ENCODE measurements at places on chromosomes 1 and 21.
A peak's percentile ranks its signal among the peaks of the same experiment; 100 is the strongest.

GRCh38 chr21:37514038-37514667, 147.6 kb downstream of the DYRK1A start:
- no peak for DNase-seq

DNA sequence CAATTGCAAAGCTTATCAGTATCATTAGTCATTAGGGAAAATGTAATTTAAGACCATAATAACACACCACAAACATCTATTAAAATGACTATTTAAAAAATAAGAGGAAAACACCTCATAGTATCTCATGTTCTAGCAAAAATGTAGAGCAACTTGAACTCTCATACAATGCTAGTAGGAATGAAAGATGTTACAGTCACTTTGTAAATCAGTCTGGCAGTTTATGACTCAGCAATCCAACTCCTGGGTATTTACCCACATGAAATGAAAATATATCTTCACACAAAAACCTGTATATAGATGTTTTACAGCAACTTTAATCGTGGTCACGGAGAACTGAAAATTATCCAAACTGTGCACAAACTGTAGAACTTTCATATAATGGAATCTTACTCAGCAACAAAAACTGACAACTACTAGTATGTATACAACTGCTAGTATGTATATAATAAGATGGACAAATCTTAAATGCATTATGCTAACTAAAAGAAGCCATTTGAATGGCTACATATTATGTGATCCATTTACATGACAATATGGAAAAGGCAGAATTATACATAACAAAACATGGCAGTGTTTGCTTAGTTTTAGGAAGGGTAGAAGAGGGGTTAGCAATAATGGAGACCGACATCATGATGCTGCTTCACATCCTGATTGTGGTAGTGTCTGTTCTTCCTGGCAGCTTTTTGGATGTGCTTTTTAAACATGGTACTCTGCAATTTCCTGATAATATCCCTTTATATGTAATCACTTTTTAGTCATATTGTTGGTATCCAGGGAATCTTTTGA, 267.0 kb downstream of the KCTD3 start:
- DNase-seq = no peak

- no peak for DNase-seq
Observed at GRCh38 chr1:48649880-48650279, 126.8 kb downstream of the BEND5 start.

GRCh38 chr1:22555371-22555656, 8.0 kb upstream of the EPHA8 start:
- DNase-seq = no peak

DNA sequence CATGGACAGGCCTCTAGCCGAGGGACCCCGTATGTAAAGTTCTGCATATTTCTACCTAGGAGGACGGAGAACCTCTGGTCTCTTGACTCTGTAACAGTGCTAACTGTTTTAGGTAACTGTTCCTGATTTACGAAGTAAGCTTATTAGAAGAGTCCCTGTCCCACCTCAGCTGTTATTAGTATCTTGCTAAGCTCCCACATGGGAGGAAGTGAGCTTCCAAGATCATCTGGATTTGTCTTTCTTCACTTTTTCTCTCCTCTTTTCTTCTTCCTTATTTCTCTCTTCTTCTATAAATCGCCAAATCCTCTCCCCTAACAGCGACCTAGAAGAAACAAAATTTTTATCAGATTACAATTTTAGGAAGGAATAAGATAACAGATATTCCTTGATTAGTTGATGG, 4.4 kb downstream of the CD53 start:
- no peak for DNase-seq

DNA sequence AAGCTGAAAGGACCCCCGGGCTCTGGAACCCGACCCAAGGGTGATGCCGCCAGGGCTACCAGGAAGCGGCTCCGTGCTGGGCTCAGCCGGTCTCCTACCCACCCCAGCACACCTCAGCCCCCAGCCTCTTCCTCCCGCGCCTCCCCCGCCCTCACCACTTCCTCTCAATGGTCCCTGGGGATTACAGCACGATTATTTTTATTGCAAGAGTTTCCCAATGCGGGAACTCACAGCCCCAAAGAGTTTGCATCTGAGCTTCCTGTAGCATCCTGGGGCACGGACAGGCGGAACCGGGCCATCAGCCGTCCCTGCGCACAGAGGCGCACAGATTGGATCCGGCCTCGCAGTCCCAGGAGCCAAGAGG, 8.7 kb upstream of the SLX9 start:
- no peak for DNase-seq

DNA sequence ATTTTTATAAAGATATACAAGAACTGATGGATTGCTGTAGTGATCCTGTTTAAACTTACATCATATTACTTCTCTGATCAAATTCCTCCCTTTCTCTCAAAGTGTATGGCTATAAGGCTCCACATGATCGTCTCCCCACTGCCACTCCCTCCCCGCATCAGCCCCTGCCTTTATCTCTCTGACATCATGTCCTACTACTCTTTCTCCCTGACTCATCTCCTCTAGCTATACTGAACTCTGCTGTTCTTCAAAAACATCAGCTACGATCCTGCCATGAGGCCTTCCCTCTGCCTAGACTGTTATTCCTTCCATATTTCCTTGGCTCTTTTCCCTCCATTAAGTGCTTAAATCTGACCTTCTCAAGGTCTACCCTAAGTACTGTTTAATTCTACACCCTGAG, 22.8 kb downstream of the HFM1 start:
- DNase-seq = no peak

DNA sequence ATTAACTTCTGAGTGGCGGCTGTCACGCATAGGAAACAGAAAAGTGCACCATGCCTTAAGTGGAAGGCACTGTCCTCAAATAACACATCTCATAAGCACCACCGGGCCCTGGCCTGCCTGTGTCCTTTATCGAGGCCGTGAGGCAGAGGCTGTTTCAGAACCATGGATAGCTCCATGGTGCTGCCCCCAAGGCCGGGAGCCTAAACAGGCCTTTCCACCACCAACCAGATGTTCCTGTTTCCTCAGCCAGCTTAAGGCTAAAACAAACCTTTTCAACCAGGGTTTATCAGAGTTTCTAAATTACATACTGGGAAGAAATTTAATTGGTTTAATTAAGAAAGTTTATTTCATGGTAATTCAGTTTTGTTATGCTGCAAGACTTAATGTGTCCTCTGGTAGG, 114.4 kb downstream of the DMRTA2 start:
- DNase-seq = peak; percentile 37

GRCh38 chr1:48093147-48093546, 96.0 kb upstream of the TRABD2B start:
- no peak for DNase-seq

GRCh38 chr1:199010933-199011332, 372.1 kb downstream of the PTPRC start:
- no peak for DNase-seq

DNA sequence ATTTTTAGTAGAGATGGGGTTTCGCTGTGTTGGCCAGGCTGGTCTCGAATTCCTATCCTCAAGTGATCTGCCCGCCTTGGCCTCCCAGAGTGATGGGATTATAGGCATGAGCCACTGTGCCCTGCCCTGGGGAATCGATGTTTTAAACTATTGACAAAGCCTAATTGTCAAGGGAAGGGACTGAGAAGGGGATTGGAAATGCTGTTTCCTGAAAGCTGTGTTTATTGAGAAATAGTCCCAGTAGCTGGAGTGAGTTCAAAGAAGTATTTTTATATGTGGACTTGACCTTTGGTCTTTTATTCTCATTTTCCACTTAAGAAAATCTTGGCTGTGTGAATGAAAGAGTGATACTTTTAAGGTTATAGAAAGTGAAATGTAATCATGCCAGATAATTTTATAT, 47.5 kb downstream of the KIF1B start:
- DNase-seq = no peak

- DNase-seq = no peak
Observed at GRCh38 chr1:102800406-102800805, 307.9 kb downstream of the COL11A1 start.

DNA sequence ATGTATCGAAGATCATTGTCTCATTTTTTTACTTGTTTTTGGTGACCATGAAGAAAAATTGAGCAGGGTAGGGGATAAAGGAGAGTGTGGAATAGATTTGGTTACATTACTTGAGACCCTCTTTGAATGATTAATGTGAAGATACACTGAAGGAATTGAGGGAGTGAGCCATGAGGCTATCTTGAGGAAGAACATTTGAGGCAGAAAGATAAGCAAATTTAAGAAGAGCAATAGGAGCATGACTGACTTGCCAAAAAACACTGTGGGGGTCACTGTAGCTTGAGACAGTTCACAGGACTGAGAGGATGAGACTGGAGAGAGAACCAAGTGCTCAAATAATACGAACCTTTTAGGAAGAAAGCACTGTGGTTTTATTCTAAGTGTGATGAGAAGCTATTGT, 43.1 kb upstream of the PTPRC start:
- no peak for DNase-seq

GRCh38 chr1:23178414-23178813, 9.8 kb upstream of the LUZP1 start:
- DNase-seq = no peak

- DNase-seq = no peak
Observed at GRCh38 chr21:26405735-26406361, 167.2 kb downstream of the CYYR1 start.

- DNase-seq = no peak
Observed at GRCh38 chr1:52676249-52676903, 21.8 kb downstream of the COA7 start.

- DNase-seq = peak; percentile 75
Observed at GRCh38 chr1:201709564-201710295, 119.2 kb upstream of the IPO9 start.

GRCh38 chr1:214518361-214518760, 33.0 kb downstream of the PTPN14 start:
- no peak for DNase-seq

DNA sequence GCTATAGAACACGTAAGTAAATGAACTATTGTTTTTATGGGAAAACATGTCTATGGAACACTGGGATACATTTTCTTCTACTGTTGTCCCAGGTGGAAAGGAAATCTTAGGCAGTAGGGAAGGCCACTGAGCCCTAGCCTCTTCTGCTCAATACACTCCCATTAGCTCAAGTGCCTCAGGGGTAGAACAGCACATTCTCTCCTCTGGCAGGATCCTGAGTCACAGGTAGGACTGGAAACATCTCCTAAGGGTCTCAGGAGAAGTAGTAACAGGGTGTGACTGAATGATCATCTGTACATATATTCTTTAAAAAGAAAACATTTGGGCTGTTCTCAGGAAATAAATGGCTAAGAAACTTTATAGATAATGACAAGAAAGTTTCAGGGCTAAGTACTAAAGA, 175.6 kb upstream of the ESRRG start:
- DNase-seq = no peak

DNA sequence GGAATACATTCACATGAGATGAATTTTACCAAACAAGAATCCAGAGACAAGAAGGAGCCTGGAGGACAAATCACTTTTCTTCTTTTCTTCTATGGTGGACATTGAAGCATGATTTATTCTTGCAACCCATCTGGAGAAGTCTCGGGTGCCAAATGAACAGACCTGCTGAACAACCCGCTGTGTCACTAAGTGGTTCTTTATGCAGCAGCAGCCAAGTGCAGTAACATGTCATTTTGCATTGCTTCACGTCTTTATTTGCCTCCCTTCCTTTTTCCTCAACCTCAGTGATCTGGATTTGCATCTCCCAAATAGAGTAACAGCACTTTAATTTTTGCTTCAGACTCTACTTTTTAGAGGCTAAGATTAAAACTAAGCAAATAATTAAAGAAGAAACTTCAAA, 50.0 kb upstream of the TENT5C start:
- no peak for DNase-seq

GRCh38 chr1:196970182-196970581, 7.2 kb upstream of the CFHR5 start:
- DNase-seq = no peak

DNA sequence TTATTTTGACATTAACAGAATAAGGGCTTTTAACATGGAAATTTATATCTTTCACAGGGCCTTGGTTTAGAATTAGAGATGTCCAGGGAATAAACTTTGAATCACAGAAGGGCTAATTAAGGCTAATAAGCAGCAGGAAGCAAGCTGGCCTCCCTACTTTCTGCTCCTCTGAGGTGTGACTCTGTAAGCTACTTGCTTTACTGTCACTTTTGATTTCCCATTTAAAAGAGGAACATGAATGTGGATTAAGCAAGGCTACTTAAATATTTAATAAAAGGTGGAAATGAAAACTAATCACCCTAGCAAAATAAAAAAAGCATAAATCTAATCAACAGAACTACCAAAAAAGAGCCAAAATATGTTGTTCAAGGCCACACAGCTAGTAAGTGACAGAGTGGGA, 28.9 kb upstream of the CD5L start:
- no peak for DNase-seq

- DNase-seq = no peak
Observed at GRCh38 chr21:23955135-23955843, 1652.0 kb downstream of the MRPL39 start.

- no peak for DNase-seq
Observed at GRCh38 chr1:47229886-47230691, 1.9 kb downstream of the TAL1 start.

DNA sequence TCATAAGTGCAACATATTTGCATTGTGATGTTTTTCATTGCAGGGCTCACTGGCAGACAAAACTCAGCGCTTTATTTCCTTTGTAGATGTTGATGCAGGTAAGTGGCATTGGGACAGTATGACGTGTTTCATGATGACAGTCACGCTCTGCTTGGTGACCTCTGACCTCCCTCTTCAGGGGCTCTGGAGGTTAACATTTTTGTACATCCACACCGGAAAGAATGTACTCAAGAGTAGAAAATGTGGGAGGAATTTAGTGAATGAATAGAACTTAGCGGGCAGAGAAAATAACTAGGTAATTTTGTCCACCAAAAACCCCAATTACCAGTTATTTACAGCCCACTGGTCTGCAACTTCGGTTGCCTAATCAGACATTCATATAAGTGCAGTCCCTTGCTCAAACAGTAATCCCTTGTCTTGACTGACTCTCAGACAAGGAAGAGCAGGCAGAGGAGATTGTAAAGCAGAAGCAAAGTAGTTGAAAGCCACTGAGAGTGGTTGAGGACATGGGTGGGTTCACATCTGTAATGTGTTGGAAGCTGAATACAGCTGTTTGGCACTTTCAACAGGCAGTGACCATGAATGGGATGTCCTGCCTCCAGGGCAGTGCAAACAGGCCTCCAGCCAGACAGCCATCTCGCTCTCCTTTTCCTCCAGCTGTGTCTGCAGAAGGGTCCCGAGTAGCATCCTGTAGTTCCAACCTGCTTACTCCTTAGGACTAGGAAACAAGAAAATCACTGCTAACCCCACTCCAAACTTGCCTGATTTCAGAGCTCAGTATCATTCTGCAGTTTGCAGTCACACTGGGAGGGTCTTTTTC, 188.9 kb downstream of the NRIP1 start:
- no peak for DNase-seq
